Right lung (tissue), 10 donors: ENCODE measurements at places on chromosomes 3 and 15. TPM values are rescaled to one million over a fixed set of nuclear protein-coding genes. Genes with fewer than 3 reads are reported as not detected.

DNA sequence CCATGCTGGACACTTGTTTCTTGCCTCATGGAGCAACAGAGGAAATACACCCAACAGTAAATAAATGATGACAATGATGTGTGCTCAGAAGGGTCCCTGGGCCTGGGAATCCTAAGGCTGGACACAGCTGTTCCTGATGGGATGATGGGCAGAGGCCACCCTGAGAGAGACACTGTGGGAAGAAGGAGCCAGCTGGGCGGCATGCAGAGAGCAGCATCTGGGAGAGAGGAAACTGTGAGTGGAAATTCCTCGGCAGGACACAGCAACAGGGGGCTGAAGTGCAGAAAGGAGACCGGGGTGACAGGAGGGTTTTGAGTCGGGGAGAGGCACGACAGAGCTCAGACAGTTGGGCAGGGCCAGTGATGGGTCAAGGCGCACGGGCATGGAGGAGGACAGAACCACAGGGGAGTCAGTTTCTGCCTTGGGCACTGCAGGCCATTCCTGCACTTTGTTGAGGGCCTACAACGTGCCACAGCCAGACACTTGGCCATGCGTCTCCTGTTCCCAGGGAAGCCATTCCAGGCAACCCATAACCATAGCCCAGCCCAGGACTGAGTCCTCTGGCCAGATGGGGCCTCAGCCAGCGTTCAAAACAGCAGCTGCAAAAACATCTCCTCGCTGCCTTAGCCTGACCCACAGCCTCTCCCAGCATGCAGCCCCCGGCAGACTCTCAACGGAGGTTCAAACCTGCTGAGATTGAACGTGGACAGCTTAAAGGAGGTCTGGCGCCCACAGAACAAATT, 36.7 kb upstream of the SLC6A1 start:
- no peak for DNase-seq

GRCh38 chr3:157868196-157868595, 238.0 kb downstream of the SHOX2 start:
- DNase-seq, result no peak

DNA sequence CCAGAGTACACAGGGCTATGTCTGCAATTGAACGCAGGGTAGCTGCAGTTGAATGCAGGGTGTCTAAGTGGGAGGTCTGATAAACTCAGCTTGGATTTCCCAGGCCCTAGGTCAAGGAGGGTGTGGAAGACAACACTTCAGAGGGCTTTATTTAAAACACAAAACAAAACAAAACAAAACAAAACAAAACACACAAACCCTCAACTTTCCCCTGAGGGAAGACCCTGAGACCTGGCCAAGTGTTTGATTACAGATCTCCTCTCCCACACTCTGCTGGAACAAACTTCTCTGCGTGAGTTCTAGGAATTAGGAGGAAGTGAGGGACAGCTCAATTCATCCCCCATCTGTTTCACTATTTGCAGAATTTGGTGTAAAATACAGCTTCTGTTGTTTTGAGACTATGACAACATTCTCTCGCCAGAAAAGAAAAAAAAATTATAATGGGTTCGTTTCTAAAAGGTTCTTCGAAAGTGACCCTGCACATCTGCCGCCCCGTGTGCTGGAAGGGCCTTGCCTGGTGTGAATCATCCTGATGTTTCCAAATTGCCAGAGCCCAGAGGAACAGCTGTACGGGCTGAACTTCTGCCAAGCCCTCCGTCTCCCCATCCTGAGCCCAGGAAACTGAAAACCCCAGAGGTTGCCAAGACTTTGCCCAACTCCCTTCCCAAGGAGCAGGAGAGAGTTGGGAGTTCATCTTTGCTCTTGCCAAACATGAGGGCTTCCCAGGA, 73.3 kb upstream of the RAD18 start:
- DNase-seq, result peak; percentile 81

MYO9A gene
- 43.3 TPM for polyA plus RNA-seq

NDUFB5 gene
- 126 TPM for polyA plus RNA-seq

EFHB gene
- 3.6 TPM for polyA plus RNA-seq

OR5AC2 gene
- polyA plus RNA-seq, result not detected
